ENCODE measurements at places on chromosomes 7 and 10.

DNA sequence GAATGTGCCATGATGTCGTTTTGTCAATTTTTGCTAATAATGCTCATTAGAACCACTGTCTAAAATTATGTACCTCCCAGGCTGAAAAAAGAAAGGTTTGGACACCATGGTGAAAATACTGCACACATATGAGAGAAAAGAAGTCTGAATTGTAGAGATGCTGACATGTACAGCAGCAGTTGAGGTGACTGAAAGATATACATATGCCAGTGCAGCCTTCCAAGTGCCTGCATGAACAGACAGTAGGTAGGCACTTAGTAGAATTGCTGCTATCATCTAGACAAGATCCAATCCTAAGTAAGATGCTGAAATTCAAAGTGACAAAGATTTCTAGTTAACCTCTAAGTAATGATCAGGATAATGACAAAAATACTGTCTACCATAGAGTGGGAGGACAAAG, 86.9 kb downstream of the SLC13A1 start:
- no peak for DNase-seq

DNA sequence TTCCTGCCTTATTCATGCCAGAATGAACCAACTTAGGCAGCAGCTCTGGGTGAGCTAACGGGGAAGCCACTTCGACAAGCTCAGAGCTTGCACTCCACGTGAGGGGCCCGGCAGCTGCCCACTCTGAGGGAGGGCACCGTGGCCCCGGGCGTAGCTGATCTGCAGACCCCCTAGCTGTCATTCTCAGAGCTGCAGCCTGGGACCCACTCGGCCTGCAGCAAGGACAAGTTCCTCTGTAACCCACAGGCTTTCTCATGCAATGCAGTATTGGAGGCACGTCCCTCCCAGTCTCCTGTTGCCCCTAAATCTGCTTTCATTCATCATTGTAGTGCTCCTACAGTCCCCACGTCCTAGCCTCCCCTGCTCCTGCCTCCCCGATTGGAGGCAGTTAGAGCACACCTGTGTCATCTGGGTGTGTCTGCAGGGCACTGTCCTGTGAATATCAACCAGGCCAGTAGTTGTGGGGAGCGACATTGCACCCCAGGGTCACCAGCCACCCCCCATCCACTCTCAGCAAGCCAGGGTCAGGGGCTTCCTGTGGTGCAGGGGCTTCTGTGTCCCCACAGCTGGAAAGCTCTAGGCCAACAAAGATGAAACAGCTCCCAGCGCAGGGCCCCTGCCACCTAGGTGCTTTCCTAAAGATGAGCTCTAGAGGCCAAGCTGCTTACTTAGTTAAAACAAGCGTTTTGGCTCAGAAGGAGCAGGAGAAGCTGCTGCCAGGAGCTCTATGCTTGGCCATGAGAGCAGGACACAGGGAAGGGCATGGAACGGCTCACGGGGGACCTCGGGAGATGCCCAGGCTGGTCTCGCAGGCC, 333.6 kb downstream of the ADARB2 start:
- DNase-seq = no peak

DNA sequence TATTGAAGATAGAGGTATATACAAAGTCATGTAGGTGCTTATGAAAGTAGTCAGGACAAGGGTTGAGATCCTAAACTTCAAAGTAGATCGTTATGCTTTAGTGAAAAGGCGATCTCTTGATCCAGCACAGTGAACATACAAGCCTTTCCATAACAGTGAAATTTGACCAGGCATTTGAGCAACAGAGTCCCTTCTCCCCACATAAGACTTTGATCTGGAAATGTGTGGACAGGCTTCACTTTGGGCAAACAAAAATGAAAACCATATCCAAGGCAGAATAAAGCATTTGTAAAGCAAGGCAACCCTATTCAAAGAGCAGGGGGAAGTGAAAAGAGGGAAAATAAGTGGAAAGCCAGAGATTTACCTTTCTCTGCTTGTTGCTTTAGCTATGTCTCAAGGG, 311.9 kb upstream of the SORCS1 start:
- DNase-seq = no peak

DNA sequence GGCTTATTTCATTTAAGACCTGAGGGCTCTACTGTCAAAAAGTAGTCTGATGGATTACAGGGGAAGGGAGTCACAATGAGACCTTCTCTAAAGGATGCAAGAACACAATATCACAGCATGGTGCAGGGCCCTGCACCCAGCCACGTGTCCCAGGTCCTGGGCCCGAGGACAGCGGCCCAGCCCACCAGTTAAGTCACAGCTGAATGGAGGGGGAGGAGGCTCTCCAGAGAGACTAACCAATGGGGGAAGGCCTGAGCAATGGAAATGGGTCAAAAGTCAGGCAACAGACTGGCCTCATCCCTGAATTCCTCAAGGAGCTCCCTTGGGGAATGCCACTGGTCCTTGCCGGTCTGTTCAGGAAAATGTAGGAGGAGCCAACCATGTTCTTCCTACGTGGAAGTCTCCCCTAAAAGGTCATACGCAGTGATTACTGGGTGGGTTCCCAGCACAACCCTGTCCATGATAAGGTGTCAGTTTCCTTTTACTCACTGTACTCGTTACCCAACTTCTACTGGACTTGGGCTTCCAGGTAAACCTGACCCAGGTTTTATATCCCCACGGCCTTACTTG, 28.3 kb downstream of the CCDC3 start:
- DNase-seq = no peak

- DNase-seq = no peak
Observed at GRCh38 chr10:99520040-99520846, 12.5 kb upstream of the NKX2-3 start.

DNA sequence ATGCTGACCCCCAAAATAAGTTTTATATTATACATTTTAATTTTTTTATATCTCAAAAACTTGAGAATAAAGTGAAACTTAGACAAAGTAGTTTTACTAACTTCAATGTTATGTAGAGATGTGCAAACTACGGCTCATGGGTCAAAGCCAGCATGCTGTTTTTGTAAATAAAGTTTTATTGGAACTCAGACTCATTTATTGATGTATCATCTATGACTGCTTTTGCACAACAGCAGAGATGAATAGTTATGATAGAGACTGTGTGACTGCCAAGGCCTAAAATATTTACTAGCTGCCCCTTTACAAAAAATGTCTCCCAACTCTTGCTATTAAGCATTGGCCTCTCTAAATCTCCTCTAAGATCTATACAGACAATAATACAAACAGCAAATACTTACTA, 12.4 kb downstream of the MTPN start:
- no peak for DNase-seq

GRCh38 chr7:89987665-89988064, 166.6 kb upstream of the STEAP1 start:
- no peak for DNase-seq

DNA sequence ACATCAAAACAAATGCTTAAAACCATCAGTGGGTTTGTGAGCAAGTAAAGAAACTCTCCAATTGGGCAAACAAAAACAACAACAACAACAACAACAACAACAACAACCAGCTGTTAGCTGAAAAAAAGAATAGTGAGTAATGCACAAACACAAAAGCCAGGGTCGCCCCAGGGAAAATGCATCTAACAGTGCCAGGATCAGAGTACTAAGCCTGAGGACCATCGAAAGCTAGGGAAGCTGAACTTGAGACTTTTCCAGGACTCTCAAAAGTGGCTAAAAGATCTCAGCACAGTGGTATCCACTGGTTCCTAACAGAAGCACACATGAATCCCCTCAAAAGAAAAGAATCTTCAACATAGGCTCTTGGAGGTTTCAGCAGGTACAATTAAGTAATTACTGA, 83.3 kb downstream of the CPXM2 start:
- no peak for DNase-seq

- no peak for DNase-seq
Observed at GRCh38 chr7:112828696-112829095, 38.5 kb upstream of the TMEM168 start.

GRCh38 chr7:138958391-138958956, 22.7 kb downstream of the KIAA1549 start:
- no peak for DNase-seq

DNA sequence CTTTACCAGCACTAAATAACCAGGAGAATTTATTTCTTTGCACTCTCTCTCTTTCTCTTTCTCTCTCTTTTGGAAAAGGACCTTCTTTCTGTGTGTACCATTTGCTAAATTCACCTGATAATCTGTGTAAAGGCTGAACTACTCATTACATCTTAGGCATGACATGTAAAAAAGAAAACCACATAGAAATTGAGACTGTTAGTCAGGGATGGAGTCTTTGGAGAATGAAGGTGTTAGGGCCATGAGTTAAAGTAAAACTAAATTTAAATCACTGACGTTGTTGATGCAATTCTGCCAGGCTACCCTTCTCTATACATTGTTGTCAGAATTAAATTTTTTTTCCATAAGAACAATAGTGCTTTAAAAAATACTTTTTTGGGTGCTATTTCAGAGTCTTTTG, 263.3 kb downstream of the PTEN start:
- DNase-seq = no peak

- DNase-seq = no peak
Observed at GRCh38 chr10:92699518-92700381, 10.0 kb downstream of the HHEX start.

- no peak for DNase-seq
Observed at GRCh38 chr10:5544216-5544805, 19.6 kb downstream of the CALML3 start.

- DNase-seq = peak; percentile 91
Observed at GRCh38 chr7:47651355-47652317, 69.7 kb upstream of the TNS3 start.

DNA sequence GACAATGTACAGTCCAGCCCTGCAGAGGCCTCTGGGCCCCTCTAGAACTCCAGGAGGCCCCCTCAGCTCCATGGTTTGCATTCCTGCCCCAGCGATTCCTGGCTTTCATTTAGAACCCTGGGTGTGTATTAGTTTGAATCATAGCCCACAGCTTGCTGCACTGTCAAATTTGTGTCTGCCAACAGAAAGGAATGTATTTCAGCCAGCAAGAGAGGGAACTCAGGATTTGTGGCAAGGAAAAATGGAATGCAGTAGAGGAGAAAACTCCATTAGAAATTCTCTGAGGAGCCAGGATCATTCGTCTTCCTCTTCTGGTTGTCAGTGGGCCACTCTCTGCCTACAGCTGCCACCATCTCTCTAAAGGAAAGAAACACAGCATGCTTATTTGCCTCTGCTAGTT, 27.9 kb upstream of the WDR11 start:
- no peak for DNase-seq

DNA sequence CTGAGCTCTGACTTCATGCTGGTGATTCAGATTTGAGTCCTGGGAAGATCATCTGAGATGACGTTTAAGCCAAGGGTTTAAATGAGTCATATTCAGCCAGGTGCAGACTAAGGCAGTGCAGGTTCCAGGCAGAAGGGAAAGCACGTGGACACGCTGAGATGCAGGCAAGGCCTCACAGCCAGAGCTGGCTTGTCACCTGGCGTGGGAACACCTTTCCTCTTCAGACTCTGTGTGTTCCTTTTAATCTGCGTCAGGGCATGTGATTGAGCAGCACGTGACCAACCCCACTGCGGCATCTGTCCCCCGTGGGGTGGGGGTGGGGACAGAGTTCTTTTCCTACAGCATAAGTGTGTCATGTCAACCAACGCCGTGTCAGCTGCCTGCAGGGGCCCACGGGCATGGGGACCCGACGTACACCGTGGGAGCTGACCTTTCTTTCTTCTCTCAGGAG, 10.7 kb upstream of the IDI2 start:
- peak; percentile 83 for DNase-seq

DNA sequence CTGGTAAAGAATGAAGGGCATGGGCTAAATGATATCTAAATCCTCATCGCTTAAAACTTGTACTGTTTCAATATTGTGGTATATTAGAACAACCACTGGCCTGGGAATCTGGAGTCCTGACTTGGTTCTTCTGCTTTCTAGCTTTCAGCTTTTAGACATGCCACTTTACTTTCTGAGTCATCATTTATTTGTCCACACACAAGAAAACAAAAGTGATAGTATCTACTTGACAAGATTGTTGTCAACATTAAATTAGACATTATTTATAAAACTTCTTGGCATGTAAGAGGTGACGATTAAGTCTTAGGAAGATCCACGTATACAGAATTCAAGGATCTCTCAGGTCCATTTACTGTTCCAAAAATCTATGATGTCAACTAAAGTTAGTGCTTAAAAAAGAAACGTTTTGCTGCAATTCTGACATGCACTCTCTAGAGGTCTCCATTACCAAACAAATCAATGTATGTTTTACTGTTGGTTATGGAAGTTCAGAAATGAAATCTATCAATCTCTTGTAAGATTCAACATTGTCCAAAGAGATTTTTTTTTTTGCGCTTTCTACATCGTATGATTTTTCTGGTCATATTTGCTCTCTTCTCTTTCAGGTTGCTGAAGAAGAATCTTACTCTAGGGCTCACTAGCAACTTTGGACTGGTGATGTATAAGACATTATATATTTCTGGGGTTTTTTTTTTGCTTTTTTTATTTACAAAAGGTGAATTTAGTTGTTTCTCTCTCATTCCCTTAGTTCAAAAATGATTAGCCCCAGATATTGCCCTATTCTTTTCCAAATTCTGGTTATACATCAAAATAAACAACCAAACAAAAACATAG, 53.6 kb upstream of the DYNC1I1 start:
- no peak for DNase-seq

DNA sequence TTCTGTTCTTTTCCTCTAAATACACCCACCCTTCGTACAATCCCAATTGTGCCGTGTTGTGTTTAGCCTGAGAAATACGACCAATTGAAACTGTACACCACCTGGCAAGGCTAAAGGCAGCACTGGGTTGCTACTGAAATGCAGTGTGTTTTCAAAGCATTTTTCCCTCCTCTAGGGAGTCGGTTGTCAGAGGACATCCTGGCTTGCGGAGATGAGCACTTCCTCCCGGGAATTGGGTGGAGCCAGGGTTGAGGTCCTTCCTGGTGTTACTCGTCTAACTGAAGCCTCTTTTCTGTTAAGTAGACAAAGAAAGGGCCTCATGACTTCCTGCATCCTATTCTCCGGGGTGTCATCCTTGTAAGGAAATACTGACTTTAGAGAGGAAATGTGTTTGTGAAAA, 133.5 kb downstream of the MTPAP start:
- DNase-seq = no peak

DNA sequence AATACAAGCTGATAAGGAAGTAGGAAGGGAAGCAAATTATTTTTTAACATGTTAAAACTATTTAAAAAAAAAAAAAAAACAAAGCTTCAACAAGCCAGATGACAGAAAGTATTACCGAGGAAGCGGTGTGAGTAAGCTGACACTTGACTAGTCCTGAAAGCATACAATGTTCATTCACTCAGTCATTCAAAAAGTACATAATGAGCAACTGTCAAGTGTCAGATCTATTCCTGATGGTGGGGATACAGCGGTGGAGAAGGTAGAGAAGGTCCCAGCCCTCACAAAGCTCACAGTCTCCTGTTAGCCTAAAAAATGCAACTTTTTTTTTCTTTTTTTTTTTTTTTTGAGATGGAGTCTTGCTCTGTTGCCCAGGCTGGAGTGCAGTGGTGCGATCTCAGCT, 40.0 kb downstream of the RAPGEF5 start:
- no peak for DNase-seq

DNA sequence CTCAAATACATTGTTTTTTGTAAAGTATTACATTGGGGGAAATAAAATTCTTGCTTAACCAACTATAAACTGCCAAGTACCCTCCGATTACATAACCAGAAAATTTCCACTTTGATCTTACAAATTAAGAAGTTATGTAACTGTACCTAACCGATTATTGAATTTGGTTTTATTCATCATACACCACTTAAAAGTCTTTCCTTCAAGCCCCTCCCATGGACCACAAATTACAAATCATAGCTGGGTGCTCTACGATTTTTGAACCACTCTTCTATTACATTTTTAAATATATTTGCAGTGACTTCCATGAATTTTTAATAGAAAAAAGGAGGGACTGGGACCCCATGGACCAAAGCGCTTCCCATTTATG, 630 bp downstream of the ZNF680 start:
- DNase-seq = no peak

GRCh38 chr10:132515811-132516726, 21.5 kb upstream of the INPP5A start:
- DNase-seq = no peak
